ENCODE measurements at places on chromosomes 4 and X.

- DNase-seq = peak; percentile 91
Observed at GRCh38 chr4:94349193-94349592, 6.6 kb upstream of the HPGDS start.

- DNase-seq = no peak
Observed at GRCh38 chr4:145613566-145614232, 5.5 kb upstream of the MMAA start.

DNA sequence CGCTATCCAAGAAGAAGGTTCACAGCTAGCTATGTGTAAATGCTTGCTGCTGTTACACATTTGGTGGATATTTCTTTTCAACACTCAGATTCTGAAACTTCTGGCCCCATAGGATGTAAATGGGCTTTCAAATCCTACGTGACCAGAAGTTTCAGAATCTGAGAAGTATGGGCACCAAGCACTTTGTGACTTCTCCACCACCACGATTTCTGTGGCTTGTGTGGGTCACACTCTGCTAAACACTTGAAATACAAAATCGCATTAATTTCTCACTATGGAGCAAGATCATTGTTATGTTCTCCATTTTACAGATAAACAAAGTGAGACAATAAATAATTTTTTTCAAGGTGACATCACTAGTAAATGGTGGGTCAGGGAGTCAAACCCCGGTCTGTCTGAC, 259.4 kb upstream of the JADE1 start:
- DNase-seq = no peak

- no peak for DNase-seq
Observed at GRCh38 chrX:115449742-115450141, 111.2 kb upstream of the PLS3 start.

DNA sequence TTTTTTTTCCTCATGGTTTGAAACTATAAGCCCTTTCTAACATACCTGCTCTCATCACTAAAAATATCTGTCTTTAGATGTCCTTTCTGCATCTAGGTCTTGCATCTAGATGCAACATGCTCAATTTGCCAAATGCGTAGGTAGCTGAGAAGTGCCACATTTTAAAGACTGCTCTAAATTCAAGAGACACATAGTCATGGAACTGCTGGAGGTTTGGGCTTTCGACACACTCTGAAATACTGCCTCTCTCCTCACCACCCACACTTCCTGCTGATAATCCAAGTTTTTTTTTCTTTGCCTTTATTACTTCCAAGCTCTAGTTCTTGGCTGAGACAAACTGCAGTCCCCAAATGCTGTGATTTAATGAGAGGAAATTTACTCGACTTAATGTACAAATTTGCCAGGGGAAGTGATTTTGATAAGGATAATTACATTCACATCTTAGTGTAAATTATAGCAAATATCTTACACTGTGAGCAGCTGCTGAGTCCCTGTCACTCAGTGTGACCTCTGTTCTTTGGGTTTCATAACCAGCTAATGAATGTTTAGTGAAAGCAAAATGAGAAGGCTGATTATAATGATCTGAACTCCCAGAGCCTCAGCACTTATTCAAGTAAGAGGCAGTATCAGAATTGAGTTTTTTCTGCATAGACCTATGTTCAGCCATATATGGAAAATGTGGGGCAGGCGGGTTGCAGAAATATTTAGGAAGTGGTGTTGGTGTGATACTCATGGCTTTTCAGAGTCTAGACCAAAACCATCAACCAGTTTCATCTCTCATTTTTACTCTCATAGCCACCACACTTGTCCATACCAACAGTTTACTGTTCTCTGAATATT, 31.3 kb downstream of the DRD5 start:
- no peak for DNase-seq

GRCh38 chrX:150879855-150880807, 18.3 kb downstream of the CD99L2 start:
- DNase-seq = no peak

GRCh38 chr4:2335729-2336101, 73.8 kb upstream of the MXD4 start:
- no peak for DNase-seq

- no peak for DNase-seq
Observed at GRCh38 chrX:113059714-113060113, 219.1 kb upstream of the AMOT start.

DNA sequence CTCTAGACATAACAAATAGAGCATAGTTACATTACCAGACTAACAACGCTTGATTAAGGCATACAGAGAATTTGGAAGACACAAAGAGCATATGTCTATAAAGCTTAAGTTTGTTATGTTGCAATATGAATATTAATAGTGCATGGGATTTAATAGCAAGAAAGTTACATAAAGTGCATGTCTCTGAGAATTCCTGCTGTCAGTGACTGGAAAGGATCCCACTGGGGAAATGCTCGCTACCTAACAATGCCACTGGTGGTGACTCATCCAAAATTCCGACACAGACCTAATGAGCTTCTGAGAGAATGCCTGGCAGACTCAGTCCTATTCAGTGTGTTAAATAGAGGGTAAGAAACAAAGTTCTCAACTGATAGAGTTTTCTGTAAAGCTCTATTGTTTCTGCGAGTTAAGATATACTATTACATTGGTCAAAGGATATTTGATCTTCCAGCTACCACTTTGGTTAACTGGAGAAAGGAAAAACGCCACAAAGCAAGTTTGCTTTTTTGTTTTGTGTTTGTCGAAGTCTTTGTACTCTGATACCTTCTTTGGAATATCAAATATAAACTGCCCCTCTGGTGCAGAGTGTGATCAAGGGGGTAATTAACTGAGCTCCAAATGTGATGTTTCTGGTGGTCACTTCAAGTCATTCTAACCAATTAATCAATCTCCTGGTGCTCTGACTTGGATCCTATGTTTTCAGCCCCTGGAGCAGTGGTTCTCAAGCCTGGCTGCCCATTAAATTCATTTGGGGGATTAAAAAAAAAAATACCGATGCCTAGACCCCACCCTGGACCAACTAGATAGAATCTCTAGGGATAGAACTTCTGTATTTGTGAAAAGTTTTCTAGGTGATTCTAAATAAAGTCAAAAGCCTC, 107.9 kb downstream of the PALLD start:
- DNase-seq = peak; percentile 91

- no peak for DNase-seq
Observed at GRCh38 chr4:184313702-184314659, 96.3 kb upstream of the ENPP6 start.

GRCh38 chr4:38497121-38497520, 166.9 kb upstream of the KLF3 start:
- DNase-seq = peak; percentile 38

- peak; percentile 51 for DNase-seq
Observed at GRCh38 chrX:42755815-42756214, 22.1 kb downstream of the PPP1R2C start.

DNA sequence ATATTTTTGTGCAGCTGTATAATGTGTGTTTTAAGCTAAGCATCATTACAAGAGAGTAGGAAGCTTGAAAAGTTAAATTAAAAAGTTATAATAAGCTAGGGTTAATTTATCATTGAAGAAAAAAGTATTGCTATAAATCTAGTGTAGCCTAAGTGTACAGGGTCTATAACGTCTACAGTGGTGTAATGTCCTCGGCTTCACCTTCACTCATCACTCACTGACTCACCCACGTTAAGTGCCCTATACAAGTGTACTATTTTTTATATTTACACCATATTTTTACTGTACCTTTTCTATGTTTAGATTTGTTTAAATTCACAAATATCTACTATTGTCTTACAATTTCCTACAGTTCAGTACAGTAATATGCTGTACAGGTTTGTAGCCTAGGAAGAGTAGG, 23.5 kb downstream of the ARAP2 start:
- no peak for DNase-seq

- DNase-seq = peak; percentile 24
Observed at GRCh38 chr4:40963897-40964478, 214.2 kb downstream of the NSUN7 start.
